Right hindlimb (tissue), 1 donor: ENCODE measurements at places on chromosomes 4 and X.

DNA sequence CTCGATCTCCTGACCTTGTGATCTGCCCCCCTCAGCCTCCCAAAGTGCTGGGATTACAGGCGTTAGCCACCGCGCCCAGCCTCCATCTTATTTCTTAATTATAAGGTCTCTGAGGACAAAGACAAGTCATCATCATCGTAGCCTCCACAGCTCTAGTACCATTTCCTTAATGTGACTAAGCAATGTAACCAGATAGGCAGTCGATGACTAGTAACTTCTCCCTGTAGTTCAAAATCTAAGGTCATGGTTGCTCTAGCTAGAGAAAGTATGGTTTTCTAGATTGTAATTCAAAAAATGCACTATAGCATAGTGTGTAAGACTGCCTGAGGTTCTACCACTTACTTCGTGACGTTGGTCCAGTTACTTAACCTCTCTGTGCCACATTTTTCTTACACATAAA, 6.9 kb downstream of the SLC39A8 start:
- DNase-seq, result no peak

DNA sequence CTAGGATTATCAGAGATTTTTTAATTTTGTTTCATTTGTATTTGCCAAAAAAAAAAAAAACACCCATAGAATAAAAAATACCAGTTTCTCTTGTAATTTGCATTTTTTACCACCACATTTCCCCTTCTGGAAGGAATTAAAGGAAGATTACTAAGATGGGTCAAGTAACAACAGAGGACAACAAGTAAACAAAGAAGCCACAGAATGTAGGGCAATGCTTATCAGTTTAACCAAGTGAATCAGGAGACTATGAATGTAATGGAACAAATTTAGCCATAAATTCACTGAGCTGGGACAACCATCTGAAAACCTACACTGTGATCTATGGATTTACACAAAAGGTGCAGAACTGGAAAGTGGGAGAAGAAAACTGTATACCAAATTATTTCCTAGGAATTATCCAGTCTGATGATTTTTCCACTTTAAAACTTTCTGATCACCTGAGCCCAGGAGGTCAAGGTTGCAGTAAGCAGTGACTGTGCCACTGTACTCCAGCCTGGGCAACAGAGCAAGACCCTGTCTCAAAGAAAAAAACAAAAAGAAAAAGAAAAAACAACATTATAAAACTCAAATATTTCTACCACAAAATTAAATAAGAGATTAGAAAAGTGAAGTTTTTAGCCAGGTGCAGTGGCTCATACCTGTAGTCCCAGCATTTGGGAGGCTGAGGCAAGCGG, 32.4 kb downstream of the LRBA start:
- no peak for DNase-seq

DNA sequence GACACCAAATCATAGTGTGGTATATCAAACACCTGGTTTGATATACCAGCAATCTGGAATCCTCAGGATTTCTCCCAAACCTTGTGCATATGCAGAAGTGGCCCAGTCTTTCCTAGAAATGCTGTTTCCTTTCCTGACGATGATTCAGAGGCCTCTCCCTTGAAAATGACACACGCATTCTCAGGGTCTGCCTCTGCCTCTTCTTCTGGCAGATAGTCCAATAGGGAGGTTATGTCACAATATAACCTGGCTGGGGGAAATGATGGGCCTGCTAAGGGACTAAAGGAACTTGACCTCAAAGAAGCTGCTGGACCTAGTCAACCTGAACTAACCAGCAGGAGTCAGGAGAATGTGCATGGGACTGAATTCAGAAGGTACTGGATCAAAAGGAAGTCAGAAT, 435.2 kb downstream of the IDS start:
- DNase-seq, result no peak

DNA sequence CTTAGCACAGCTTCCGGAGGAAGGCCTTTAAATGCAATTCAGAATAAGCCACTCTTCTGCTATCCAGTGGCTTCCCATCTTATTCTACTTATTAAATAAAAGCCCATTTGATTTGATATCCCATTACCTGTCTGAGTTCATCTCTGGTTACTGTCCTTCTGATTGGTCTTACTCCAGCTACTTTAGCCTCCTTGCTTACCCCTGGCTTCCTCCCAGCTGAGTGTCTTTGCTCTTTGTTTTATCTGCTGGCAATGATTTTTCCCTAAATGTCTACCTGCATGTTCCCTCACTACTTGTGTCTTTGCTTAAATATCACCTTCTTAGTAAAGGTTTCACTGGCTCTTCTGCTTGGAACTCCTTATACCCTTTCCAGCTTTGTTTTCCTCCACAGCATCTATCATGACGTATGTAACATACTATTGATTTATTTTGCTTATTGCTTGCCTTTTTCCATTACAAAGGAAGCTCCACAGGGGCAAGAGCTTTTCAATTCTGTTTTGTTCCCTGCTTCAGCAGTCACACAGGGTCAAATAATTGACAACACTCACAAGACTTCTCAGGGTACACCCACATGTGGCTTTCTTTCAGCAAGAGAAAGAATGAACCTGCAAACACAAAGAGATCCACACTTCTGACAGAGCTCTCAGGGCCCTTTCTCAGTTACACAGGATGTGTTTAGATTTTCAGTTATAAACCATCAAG, 63.8 kb downstream of the TBC1D19 start:
- DNase-seq, result no peak
